Gastroesophageal sphincter (tissue), 4 donors: ENCODE measurements at places on chromosomes 6 and 20. TPM values are rescaled to one million over a fixed set of nuclear protein-coding genes. Genes with fewer than 3 reads are reported as not detected.
A peak's percentile ranks its signal among the peaks of the same experiment; 100 is the strongest.

Gene HCK
- 2.6 TPM for total RNA-seq

Gene TPX2
- total RNA-seq: 0.85 TPM

Gene LRRN4
- not detected for total RNA-seq

Gene OR2H1
- total RNA-seq: not detected

Gene MEI4
- 0.13 TPM for total RNA-seq

GRCh38 chr20:40896814-40897700, 131.6 kb upstream of the TOP1 start:
- ATAC-seq: no peak

GRCh38 chr20:20931024-20931423, 175.1 kb downstream of the LINC00237 start:
- ATAC-seq: no peak

DNA sequence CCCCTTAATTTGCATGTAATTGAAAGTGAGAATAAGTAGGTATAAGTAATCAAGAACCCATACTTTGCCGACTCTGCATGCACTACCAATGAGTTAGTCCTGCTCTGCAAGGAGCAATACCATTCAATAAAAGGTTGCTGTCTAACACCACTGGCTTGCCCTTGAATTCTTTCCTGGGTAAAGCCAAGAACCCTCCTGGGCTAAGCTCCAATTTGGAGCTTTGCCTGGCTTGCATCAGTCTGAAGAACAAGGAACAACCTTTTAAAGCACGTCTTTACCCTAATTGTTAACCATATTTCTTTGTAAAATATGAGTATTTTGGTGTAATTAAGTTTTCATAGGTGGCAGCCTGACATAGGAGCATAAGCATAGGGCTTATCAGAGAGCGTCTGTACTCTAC, 367.7 kb downstream of the MEI4 start:
- ATAC-seq: no peak

DNA sequence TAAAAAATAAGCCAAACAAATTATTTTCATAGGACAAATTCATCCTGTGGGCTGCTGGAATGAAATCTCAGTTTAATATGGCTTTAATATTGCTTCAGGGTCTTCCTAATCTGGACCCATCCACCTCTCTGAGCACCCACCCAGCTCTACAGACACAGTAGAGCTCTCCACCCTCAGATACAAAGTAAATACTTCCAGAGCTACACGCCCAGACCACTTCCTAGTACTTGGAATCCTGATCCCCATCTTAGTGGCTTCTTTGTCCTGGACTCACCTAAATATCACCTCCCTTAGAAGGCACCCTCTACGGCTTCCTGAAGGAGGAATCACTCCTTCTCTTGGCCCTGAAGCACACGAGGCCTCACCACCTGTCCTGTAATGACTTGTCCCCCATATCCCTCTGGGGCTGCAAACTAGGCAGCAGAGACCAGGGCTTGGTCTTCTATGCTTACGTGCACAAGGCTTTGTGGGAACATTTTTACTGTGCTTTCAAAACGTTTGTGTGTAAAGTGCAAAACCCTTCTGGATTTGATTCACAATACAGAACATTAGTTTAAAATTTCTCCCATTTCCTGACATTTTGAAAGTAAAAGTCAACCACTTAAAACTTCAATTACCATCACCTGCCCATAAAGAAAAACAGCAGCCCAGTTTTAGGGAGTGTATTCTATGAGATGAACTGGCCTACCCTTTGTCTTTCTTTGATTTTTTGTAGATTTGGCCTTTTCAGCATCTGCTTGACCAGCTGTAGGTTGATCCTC, 2.4 kb downstream of the CTCFL start:
- ATAC-seq: no peak

GRCh38 chr6:65557224-65557623, 149.8 kb downstream of the EYS start:
- no peak for ATAC-seq

DNA sequence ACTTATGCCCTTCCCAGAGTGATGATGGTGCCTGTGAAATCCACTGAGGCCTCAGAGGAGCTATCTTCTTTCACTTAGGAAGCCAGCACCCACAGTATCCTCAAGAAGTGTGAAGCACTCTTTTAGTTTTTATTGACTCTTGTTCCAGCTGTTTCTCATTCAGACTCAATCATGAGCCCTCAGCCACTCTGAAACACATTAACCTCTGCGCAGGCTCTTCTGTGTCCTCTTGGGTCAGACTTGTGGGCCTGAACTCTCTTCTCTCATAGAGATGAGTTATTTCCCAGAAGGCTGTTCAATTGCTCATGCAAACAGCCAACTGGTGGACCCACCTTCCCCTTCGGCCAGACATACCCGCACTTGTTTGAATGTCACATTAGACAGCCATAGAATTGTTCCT, 27.8 kb upstream of the PREP start:
- ATAC-seq: no peak

- ATAC-seq: no peak
Measured at GRCh38 chr6:87199787-87200186, 44.4 kb downstream of the ZNF292 start.

DNA sequence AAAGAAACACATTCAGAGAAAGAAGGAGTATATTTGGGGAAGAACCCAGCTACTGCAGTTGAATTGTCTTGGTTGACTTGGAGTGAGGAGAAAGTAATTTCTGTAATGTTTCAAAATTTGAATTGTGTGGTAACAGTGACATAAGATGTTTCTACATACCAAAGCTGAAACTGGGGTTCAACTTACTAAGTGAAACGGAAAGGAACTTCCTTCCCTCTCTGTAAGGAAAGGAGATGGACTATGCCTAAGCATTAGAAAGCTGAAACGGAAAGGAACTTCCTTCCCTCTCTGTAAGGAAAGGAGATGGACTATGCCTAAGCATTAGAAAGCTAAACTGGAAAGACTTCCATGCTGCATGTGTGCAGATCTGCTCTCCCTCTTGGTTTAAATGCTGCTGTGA, 46.0 kb downstream of the HUS1B start:
- ATAC-seq: no peak

- no peak for ATAC-seq
Measured at GRCh38 chr20:20611167-20611566, 101.3 kb downstream of the RALGAPA2 start.

- ATAC-seq: peak; percentile 84
Measured at GRCh38 chr6:154164397-154164796, 125.4 kb downstream of the OPRM1 start.

- ATAC-seq: peak; percentile 57
Measured at GRCh38 chr6:90088009-90088408, 193.7 kb downstream of the GJA10 start.

DNA sequence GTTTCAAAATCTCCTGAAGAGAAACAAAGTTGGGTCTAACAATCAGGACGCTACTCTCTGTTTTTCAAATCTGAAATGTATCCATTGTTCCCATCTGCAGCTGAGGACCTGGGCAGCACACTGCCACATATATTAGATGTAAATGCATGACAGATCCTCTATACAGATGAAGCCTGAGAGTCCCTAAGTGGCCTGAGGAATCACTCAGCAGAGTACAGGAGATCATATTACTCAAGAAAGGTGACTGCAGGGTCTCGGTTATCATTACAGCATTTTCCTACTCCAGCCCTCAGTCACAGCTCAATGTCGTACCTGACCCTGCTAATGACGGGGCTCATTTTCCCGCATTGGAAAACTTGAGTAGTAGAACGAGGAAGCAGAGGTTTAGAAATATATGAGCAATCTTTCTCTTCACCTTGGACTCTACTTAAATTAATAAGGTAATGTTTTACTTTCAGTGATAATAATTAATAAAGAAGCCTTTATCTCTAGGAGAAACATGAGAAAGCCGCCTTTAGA, 256.2 kb upstream of the IRAK1BP1 start:
- no peak for ATAC-seq

DNA sequence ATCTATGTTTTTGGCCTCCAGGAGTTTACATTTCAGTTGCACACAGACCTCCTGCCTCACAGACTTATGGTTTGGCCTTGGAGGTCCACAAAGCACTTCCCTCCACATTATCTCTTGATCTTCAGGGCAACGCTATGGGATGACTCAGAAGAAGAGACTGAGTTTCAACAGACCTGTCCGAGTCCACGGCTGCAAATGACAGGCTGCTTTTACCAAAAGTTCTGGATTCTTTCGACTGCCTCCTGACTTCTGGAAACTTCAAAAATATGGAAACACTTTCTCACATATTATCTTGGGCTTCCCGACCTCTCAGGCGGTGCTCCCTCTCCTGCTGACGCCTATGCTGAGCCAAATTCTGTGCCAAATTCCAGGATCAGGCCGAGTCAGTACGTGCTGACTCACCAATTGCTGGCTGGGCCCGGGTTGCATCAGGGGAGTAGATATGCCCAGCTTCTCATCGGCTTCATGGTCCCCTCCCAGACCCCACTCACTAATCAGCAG, 190.2 kb downstream of the BMP7 start:
- no peak for ATAC-seq

GRCh38 chr6:156994215-156995076, 217.3 kb downstream of the ARID1B start:
- no peak for ATAC-seq
